ENCODE measurements at places on chromosomes 4 and X. TPM values are rescaled to one million over a fixed set of nuclear protein-coding genes. Genes with fewer than 3 reads are reported as not detected.

- H3K4me3 ChIP-seq = no peak overlapping the region
- H3K27me3 ChIP-seq = no peaks in the 10 kb centered on the region
- no peaks in the 10 kb centered on the region for H3K36me3 ChIP-seq
- no peak for DNase-seq
Measured at GRCh38 chr4:112185334-112185733, 40.1 kb downstream of the FAM241A start.

- H3K4me3 ChIP-seq = no peak overlapping the region
- no peaks in the 10 kb centered on the region for H3K36me3 ChIP-seq
- H3K4me1 ChIP-seq = peaks cover 48% of the 10 kb centered on the region
- no peaks in the 10 kb centered on the region for H3K27me3 ChIP-seq
- no peak for DNase-seq
Measured at GRCh38 chr4:26239801-26240200, 81.0 kb upstream of the RBPJ start.

DNA sequence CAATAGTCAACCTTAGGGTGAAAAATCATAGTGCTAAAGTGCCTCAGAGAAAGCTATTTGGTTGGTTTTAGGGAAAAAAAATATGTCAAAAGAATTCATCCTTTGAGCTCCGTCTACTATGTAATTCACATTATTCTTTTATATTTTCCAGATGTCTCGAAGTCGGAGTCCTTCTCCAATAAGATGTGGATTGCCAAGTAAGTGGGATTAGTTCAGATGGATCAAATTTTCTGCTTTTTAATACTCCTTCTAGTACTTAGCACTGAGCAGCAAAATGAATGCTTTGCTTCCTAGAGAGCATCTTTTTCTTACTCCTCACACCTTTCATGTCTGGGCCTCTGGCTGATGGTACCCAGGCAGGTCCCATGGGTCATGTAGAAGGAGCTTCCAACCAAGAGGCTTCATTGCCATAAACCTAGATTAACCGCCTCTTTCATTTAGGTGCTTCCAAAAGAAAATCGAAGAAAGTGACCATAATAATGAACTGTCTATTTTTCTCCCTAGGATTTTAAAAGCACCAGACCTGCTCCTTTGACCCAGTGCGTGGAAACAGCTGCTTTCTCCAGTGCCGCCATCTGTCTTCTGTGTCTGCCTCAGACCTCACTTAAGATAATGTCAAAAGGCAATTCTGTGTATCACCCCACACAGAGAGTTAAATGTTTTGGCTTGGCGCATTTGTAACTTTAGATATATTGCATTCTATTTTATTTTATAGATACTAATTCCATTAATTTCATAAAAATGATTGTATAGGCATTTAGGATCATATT lies 43.5 kb downstream of the SPATA18 start:
- DNase-seq = no peak
- H3K27ac ChIP-seq = no peak overlapping the region
- H3K36me3 ChIP-seq = peaks cover 14% of the 10 kb centered on the region
- no peaks in the 10 kb centered on the region for H3K27me3 ChIP-seq

- H3K36me3 ChIP-seq = no peaks in the 10 kb centered on the region
- no peak overlapping the region for H3K4me3 ChIP-seq
- no peak for DNase-seq
- no peak overlapping the region for H3K27ac ChIP-seq
- peaks cover 8% of the 10 kb centered on the region for H3K4me1 ChIP-seq
Measured at GRCh38 chr4:3463556-3464348, 646 bp downstream of the DOK7 start.

Gene SOD3
- 22.9 TPM for total RNA-seq

DNA sequence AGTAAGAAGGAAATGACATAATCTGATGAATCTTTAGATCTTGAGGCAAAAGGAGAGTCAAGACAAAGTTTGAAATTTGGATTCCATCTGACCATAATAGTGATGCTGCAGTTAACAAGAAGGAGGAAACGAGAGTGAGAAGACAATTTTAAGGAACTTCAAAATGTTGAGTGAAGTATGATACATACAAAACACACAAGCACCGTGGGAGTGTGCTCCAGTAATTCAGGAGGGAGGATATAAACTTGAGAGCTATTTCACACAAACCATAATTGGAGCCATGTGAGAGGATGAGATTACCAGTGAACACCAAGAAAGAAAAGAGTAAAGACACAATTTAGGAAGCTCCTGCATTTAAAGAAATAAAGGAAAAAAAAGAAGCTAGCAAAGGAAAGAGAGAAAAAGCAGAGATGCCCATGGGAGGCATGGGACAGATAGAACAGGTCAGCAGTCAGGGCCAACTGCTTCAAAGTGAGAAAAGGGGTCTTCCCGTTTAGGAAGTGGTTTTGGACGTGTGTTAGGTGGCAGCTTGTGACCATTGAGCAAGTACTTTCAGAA lies 150.7 kb upstream of the SLC7A11 start:
- no peaks in the 10 kb centered on the region for H3K4me1 ChIP-seq
- H3K27me3 ChIP-seq = no peaks in the 10 kb centered on the region
- H3K4me3 ChIP-seq = no peak overlapping the region
- no peak for DNase-seq

DNA sequence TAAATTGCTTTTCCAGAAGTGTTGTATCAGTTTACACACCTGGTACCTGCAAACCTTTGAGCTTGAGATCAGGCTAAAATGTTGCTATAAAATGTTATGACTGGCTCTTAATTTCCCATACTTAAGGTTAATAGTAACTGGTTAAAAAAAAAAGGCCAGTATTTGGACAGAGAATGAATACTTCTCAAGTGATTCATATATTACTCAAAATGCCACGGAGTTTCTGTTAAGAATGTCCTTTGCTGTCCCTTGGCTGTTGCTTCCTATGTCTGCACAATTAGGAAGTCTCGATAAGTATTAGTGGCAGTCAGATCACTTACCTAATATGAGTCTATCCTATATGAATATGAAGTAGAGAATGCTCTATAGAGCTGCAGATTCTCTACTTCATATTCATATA lies 232.2 kb upstream of the IGFBP7 start:
- H3K4me3 ChIP-seq = no peak overlapping the region
- peaks cover 12% of the 10 kb centered on the region for H3K4me1 ChIP-seq
- H3K27ac ChIP-seq = no peak overlapping the region
- H3K36me3 ChIP-seq = no peaks in the 10 kb centered on the region
- DNase-seq = no peak

DNA sequence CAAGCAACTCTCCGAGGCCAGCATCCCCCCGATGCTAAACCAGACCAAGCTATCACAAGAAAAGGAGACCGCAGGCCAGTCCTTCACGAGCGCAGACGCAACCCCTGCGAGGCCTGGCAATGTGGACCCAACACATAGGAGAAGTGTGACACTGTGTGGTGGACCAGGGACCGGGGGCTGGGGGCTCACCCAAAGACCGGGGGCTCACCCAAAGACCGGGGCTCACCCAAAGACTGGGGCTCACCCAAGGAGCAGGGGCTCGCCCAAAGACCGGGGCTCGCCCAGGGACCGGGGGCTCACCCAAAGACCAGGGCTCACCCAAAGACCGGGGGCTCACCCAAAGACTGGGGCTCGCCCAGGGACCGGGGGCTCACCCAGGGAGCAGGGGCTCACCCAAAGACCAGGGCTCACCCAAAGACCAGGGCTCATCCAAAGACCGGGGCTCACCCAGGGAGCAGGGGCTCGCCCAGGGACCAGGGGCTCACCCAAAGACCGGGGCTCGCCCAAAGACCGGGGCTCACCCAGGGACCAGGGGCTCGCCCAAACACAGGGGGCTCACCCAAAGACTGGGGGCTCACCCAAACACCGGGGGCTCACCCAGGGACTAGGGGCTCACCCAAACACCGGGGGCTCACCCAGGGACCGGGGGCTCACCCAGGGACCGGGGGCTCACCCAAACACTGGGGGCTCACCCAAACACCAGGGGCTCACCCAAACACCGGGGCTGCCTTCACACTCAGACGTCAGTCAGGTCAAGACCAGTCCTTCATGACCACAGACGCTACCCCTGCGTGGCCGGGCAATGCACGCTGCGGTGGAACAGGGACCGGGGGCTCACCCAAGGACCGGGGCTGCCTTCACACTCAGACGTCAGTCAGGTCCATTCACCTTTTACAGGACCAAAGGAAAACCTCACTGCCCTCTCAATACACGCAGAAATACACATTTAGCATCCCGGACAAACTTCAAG lies 32.9 kb downstream of the PPP2R3B start:
- no peaks in the 10 kb centered on the region for H3K27me3 ChIP-seq
- peaks cover 12% of the 10 kb centered on the region for H3K36me3 ChIP-seq
- H3K4me3 ChIP-seq = no peak overlapping the region
- DNase-seq = peak; percentile 74
- no peak overlapping the region for H3K27ac ChIP-seq

GRCh38 chr4:41219421-41219950 lies 5.1 kb upstream of the APBB2 start:
- no peaks in the 10 kb centered on the region for H3K36me3 ChIP-seq
- H3K27ac ChIP-seq = no peak overlapping the region
- H3K4me3 ChIP-seq = no peak overlapping the region
- H3K4me1 ChIP-seq = peaks cover 24% of the 10 kb centered on the region

Measured in chondrocyte (in vitro differentiated cells).